ENCODE measurements at places on chromosomes 5 and 9.
A peak's percentile ranks its signal among the peaks of the same experiment; 100 is the strongest.

DNA sequence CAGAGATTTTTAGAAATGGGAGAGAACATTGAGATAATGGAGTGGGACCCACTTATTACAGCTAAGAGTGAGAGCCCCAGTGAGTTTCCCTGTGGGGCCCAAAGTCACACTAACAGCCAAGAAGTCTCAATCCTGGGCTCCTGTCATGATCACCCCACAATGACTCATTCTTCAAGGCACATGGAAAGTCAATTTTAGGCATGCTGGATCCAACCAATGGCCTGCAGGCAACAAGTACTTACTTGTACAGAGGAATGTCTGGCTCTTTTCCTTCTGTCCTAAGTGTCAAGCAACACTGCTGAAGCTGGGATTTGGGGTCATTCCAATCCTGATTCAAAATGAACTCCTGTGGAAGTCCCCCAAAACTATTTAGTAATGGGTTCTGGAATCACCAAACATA is 123.1 kb downstream of the DROSHA start:
- DNase-seq, result peak; percentile 69

DNA sequence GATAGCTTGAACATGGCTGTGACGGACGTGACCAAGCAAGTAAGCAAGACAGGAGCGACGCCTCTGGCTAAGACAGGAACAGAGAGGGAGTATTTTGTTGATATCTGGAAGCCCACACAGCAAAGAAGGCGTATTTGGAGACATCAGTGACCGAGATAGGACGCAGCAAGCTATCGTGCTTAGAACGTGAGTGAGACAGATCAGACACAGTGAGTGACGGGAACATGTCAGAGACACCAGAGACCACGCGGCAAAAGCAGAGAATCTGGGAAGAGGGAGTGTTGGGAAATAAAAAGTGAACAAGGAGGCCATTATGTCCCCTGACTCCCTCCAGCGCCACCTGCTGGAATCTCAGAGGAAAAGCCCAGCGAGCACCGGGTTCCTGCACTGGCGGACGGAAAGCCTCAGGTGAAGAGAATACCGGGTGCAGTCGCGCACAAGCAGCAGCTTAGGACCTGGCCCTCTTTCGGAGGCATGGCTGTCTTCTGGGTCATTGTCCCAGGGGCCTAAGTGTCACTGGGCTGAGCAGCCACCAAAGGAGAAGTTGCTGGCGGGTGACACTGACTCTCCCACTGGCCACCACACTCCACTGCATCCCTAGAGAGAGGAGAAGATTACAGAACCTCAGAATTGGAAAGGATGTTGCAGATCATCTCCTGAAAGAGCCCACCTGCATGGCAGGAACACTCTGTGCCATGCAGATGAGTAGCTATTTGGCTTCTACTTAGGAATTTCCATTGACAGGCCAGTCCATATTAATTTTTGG is 99.1 kb downstream of the FBXO38 start:
- peak; percentile 31 for DNase-seq

- no peak for DNase-seq
These were observed 176.7 kb upstream of the ZNF608 start for GRCh38 chr5:124923131-124923530.

- no peak for DNase-seq
These were observed 303.9 kb downstream of the DMRT2 start for GRCh38 chr9:1354086-1354485.

GRCh38 chr5:28468166-28468565 is 1429.8 kb upstream of the CDH9 start:
- no peak for DNase-seq

DNA sequence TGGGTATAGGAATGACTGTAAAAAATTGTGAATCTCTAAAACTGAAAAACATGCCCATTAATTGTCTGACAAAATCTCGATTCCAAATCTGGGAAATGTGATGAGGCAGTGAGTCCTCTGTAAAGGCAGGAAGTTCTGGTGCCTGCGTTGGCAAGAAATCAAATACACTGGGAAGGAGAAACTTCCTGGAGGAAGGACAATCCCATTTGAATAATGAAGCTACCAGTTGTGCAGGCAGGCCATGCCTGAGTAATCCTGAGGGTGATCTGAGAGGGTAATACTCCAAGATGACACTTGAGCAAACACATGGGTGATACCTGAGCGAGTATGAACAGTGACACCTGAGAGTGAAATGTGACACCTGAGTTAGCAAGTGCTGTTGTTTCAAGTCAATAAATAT is 49.7 kb downstream of the KIF24 start:
- no peak for DNase-seq

- no peak for DNase-seq
These were observed 227.8 kb downstream of the ICE1 start for GRCh38 chr5:5650242-5650641.

- peak; percentile 83 for DNase-seq
These were observed 2.0 kb downstream of the MYO10 start for GRCh38 chr5:16934123-16934522.

GRCh38 chr9:107586493-107586892 is 96.9 kb upstream of the KLF4 start:
- no peak for DNase-seq

- peak; percentile 92 for DNase-seq
These were observed 3.0 kb upstream of the UBE2R2 start for GRCh38 chr9:33813712-33814641.

DNA sequence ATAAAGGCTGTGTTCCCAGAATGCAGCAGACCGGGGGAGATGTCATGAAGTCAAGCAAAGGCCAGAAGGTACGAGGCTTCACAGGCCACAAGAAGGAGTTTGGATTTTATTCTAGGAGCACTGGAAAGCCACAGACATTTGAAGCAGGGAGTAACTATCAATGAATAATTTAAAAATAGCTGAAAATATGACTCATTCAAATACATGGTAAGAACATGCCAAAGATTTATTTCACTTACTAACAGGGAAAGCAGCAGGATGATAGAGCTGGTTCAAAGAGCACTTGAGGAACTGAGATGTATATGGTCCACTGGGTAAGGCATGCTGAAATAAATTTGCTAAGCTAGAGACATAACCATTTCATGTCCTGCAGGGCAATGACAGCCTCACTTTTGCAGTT is 53.2 kb downstream of the MSX2 start:
- DNase-seq, result no peak

- no peak for DNase-seq
These were observed 17.6 kb upstream of the VDAC1 start for GRCh38 chr5:134022333-134022732.

DNA sequence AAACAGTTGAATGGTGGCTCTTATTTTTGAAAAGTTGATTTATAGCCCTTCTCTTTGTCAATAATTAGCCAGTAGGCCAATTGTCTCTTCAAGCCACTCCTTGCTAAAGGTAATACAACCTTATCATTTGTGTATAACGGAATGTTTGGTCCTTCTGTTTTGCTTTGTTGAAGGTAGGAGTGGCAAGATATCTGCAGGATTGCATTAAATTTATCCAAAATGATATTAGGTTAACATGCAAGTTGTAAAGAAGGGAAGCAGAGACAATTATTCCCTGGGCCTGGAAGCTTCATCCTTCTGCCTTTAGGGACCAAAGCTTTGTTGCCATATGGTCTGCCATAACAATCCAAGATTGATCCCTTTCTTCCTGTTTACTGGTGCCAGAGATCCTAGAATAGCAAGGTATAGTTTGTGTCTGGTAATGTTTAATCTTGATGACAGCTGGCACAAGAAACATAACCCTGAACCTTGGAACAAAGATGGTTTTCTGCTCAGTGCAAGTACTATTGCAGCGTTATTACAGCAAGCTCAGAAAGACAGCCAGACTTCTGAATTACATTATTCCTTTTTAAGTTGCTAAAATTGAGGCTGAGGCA is 15.5 kb upstream of the FSD1L start:
- no peak for DNase-seq

DNA sequence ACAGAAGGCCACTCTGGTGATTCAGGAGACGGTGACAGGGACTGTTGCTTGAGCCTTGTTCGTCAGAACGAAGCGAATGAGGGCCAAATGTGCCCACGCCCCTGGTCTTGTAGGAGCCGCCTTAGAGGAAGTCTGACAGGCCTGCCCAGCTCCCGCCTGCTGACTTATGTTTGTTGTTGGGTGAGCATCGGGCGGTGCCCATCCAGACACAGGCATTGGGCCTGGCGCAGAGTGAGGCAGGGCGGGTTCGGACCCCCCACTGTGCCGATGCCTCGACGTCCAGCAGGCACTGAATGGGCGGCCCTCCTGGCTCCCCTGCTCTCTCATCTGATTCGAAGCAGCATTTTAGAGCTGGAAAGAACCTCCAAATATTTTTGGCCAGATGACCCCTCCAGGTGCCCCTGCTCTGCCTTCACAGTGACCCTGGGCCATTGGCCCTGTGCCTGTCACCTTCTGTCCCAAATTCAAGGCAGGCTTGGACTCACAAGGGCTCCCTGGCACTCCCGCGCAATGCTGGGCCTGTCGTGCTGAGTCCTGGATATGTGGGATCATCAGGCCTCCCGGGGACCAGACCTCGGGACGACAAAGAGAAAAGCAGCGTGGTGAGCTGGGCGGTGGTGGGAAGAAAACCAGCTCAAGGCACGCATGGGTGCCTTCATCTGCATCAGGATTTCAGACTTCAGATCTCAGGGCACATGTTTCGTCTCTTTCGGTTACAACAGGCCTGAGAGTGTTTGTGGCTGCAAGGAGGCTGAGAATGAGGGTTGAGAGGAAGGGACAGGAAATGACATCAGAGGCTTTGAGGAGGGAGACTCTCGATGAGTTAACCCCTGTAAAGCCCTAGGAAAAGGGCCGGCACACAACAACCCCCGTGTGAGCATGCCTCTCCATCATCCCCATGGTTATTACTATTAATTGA is 37.1 kb upstream of the OLFM1 start:
- DNase-seq, result no peak

DNA sequence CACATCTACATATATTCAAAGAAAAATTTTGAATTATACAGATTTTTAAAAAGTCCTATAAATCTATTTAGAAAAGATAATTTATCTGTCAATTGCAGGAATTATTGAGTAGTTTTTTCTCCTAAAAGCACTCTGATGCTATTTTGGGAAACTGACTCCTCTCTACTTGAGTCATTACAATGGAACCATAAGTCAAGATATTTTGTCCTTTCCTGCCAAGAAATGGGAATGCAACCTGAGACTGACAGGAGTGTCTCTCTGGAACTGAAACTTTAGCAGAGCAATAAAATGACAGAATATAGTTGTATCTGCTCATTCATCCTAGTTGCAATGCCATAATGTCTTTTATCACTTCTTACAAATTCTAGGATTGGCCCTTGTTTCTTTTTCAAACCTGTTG is 48.6 kb downstream of the CARTPT start:
- DNase-seq, result peak; percentile 11
